ENCODE measurements at places on chromosomes 5 and 9.

DNA sequence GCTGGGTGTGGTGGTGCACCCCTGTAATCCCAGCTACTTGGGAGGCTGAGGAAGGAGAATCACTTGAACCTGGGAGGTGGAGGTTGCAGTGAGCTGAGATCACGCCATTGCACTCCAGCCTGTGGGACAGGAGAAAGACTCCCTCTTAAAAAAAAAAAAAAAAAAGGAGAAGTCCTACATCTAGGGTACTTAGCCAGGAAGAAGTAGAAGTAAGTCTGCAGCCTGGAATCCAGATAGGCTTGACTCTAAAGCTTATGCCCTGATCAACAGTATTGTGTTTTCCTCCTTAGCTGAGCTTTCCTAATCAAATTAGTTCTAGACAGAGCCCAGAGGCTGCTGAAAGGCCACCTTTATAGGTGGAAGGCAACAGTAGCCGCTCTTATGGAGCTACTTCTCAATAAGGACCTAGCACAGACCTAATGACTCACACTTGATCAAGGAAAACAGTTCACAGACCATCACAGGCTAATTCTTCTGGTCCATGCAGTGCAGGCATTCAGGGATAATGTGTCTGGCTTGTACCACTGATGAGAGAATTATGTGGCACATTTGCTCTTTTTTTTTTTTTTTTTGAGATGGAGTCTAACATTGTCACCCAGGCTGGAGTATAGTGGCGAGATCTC is 105.5 kb upstream of the KLF4 start:
- DNase-seq = peak; percentile 11

DNA sequence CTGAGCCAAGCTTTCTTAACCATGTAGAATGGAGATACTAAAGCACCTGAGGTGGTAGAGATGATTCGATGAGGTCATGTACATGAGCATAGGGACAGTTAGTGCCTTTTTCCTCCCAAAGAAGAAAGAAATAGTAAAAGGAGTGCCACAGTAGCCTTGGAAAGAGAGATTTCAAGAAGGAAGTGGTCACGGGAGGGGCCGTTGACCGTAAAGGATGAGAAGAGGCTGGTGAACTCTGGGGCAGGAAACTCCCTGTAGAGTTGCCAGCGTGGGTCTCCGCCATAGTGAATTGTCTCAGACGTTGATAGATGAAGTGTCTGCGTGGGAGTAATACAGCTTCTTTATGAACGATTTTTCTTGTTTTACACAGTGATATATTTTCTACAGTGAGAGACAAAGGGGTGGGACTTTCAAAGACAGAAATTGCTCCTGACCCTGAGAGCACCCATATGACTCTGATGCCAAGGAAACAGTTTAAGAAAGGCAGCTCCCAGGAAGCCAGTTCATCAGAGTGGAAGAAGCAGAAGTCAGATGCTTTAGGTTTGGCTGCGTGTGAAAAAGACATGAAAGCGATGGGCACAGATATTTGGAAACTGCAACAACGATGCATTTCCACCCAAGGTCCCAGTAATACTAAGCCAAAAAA is 41.3 kb downstream of the UGCG start:
- DNase-seq = no peak

GRCh38 chr5:102262688-102263087 is 33.4 kb downstream of the SLCO4C1 start:
- no peak for DNase-seq

GRCh38 chr5:178388386-178389025 is 155.9 kb upstream of the PHYKPL start:
- no peak for DNase-seq

GRCh38 chr9:3507395-3508077 is 18.3 kb downstream of the RFX3 start:
- DNase-seq = no peak

DNA sequence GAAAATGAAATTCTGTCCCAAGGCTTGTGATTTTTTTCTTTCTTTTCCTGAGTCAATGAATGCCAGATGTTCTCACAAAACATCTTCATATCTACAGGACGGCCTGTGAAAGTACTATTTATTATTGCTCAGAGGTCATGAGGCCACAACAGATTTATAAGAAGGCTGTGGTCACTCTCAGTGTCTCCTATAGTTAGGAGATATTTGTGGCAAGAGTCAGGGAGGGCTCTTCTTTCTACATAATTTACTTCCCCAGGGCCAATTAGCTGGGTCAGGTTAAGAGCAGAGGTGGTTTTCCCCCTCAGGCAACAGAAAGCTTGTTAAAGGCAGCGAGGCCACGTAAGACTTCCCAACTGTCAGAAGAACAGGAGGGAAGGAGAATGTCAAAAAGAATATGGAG is 248.7 kb downstream of the SLIT3 start:
- DNase-seq = no peak

GRCh38 chr9:16626577-16627130 is 243.8 kb downstream of the BNC2 start:
- peak; percentile 40 for DNase-seq

DNA sequence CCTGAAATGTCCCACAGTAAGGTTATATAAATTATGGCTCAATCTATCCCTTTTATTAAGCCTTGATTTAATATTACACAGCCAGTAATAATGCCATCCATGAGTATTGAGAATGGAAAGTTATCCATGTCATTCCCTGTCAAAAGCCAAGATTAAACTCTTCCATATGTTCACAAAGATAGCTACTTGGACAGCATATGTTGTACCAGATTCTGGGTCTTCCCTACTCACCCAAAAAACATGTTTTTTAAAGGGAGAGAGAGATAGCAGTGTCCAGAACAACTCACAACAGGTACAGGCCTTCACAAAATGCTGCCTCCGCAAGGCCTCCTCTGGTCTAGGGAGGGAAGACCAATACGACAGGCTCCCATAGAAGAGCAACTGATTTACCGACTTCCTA is 15.4 kb downstream of the CDK5RAP2 start:
- no peak for DNase-seq

- no peak for DNase-seq
Measured at GRCh38 chr9:90330231-90330630, 312.4 kb downstream of the DIRAS2 start.

- no peak for DNase-seq
Measured at GRCh38 chr5:54774281-54775170, 210.9 kb downstream of the ESM1 start.

- DNase-seq = no peak
Measured at GRCh38 chr5:54063817-54064216, 246.6 kb downstream of the ARL15 start.

DNA sequence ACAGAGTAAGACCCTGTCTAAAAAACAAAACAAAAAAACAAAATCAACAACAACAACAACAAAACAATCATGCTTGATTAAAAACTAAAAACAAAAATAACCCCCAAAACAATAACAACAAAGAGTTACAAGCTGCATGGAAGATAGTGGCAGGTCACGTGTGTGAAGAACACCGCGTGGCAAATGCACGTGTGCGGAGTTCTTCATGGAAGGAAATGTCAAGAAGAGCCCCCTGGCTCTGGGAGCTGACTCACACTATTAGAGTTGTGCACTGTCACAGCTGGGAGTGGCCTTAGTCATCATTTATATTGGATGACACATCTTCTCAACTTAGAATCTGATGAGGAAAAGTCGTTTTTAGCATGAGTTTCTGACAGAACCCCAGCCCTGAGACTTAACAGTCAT is 110.5 kb downstream of the JMY start:
- DNase-seq = no peak

GRCh38 chr5:55691265-55692105 is 20.6 kb downstream of the SLC38A9 start:
- peak; percentile 34 for DNase-seq

DNA sequence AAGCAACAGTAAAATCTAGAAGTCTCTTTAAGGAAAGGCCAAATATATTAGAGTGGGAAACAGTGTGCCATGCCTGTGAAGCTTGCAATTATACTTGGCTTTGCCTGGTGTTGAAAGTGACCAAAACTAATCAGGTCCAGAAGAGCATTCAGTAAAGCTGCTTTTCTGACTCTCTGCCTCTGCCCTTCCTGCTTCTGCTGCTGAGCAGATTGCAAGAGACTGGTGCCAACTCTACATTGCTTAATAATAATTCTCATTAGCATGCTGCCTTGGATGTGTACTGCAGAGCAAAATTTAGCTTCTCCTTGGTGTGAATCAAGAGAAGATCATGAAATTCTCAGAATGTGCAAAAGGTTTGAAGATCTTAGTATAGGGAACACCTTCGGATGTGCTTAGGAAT is 120.4 kb upstream of the RFX3 start:
- no peak for DNase-seq

GRCh38 chr5:65765582-65765981 is 43.6 kb downstream of the NLN start:
- no peak for DNase-seq

DNA sequence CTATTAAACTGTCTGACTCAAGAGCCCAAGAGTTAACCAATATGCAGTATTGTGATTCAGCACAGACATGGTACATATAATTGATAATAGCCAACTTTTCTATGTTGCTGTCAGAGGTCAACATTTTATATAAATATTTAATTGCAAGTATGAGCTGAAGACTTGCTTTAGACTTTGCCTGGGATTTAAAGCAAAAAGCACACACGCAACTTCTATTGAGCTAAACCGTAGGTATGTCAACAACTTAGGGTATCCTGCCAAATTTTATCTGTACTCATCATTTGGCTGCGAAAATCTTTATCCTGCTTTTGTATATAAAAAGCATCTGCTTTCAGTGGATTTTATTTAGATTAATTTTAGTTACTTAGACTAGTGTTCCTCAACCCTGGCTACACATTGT is 27.4 kb downstream of the UHRF2 start:
- DNase-seq = no peak

GRCh38 chr5:106521701-106522100 is 1149.0 kb downstream of the EFNA5 start:
- DNase-seq = no peak

DNA sequence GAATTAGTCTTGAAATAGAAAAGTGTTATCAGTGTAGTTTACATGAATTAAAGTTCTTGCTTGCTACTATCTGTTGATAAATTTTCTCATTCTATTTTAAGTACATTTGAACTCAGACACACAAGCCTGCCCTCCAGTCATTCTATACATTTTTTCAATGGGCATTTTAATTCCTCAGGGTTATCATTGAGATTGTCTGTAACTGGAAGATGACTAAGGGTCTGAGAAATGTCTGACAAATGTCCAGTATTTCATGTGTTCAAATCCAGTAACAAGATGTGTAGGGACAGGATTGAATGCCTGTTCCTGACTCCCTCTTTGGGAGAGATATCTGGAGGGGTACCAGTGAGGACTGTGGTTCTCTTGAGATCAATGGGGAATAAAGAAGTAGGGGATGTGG is 223.9 kb upstream of the ADAMTSL1 start:
- no peak for DNase-seq

DNA sequence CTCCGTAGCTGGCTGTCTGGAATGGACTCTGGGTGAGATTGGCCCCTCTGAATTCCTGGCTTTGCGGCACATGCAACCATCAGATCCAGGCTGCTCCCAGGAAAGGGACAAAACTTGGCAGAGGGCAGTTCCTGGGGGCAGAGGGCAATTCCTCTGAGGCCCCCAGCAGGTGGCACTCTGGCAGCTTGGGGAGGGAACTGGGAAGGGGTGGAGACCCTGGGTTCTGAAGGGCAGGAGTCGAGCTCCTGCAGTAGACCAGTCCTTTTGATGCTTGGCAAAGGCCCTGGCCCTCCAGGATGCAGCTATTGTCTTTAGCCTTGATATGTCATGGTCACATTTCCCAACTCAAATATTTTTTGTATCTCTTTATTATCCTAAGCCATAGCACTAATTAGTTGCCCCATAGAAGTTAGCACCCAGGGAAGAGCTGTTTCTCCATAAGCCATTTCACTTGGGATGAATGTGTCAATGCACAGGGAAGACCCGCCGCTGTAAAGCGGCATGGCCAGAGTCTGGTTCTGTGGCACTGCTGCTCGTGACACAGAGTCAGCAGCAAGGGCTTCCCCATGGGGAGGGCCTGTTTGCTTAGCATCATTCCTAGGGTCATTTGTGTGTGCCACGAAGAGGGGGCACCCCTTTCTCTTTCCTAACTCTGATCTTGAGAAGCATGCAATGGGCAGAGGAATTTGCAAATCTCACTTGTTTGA is 51.2 kb upstream of the CDK20 start:
- DNase-seq = no peak

DNA sequence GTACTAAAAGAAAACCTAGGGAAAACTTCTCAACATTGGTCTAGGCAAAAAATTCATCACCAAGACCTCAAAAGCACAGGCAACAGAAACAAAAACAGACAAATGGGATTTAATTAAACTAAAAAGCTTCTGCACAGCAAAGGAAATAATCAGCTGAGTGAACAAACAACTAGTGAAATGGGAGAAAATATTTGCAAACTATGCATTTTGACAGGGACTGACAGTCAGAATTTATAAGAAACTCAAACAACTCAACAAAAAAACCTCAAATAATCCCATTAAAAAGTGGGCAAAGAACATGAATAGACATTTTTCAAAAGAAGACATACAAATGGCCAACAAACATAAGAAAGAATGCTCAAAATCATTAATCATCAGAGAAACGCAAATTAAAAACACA is 189.4 kb downstream of the AUH start:
- no peak for DNase-seq

DNA sequence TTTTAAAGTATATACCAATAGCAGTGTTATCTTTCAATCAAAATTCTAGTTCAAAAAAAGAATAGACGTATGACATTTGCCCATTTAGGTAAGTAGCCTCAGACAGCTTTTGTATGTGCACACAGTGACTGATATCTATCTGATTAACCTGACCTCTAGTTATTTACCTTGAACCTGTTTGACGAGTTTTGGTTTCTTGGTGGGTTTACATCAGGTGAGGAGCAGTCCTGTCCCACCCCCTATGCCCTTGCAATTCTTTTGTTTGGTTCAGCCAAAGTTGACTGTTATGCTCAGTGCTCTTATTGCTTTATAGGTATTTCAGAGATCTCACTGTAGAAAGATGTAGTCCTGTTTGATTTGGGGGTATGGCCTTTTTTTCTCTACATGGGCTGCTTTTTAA is 147.2 kb downstream of the ISOC1 start:
- DNase-seq = no peak

Measured in NCI-H82 (cell line).